Activated gamma-delta T cell (primary cell): ENCODE measurements at places on chromosomes 7 and 10.

DNA sequence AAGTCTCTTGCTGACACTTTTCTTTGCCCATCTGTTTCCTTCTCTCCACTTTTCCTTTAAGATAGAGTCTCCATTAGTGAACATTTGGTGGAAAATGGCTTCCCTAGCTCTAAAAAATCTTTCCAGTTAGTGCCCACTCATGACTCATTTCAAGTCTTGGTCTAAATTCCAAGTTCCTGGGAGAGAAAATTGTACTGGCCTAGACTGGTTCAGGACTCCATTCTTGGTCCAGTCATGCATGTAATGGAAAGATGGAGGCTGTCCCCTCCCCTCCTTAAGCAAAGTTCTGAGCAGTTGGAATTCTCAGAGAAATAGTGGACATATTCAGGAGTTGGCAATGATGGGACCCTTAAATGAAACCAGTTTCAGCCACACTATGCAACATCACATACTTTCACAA lies 3.8 kb upstream of the ALDH18A1 start:
- no peak for DNase-seq

- DNase-seq, result no peak
Measured at GRCh38 chr7:133771788-133772419, 355.2 kb upstream of the LRGUK start.

GRCh38 chr10:10662716-10663408 lies 354.8 kb upstream of the CELF2 start:
- DNase-seq, result no peak

- DNase-seq, result no peak
Measured at GRCh38 chr7:43135129-43135528, 22.7 kb downstream of the HECW1 start.

GRCh38 chr7:55314967-55315366 lies 50.2 kb upstream of the LANCL2 start:
- DNase-seq, result no peak
